Stimulated activated CD8-positive, alpha-beta memory T cell treated with anti-CD3 and anti-CD28 coated beads, Interleukin-4, amount 100 ng/mL, for 1 hour (primary cell): ENCODE measurements at places on chromosomes 11 and 22.

GRCh38 chr11:73149105-73149504 is 7.0 kb upstream of the FCHSD2 start:
- no peak for DNase-seq

- DNase-seq = no peak
Observed at GRCh38 chr11:123457187-123457770, 27.2 kb downstream of the GRAMD1B start.

DNA sequence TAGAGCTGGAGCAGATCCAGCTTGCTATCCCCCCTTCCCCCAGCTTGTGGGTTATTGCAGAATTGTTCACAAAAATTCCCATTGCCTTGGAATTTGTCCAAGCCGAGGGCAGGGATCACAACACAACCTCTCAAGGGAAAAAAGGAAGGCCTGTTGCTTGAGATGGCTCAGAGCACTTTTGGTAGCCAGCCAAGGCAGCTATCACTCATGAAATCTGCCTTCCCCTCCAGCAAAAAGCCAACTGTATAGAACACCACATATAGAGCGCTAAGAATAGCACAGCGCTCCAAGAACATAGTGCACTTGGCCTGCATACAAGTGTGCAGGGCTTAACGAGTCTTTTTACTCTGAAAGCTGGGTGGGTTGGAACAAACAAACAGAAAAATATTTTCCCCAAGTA is 46.2 kb downstream of the FAM83F start:
- DNase-seq = no peak

DNA sequence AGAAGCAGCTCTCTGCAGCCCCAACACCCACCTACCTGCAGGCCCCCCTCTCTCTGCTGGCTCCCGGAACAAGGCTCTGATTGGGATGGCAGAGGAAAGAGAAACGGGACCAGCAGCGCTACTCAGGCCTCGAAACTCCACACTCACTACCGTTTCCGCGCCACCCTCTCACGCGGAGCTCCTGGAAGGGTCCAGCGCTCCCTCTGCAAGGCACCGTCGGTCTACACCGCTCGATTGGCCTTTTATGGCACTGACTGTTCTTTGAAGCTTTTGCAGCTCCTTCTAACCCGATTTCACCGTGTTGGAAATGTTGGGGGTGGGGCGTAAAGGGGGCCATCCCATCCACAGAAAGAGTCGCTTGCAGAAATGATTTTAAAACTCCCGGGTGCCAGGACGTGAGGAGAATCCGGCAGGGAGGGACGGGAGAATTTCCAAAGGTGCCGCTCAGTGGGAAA is 323 bp upstream of the PANX1 start:
- DNase-seq = no peak

GRCh38 chr11:2803186-2804091 is 82.1 kb downstream of the CDKN1C start:
- DNase-seq = no peak

DNA sequence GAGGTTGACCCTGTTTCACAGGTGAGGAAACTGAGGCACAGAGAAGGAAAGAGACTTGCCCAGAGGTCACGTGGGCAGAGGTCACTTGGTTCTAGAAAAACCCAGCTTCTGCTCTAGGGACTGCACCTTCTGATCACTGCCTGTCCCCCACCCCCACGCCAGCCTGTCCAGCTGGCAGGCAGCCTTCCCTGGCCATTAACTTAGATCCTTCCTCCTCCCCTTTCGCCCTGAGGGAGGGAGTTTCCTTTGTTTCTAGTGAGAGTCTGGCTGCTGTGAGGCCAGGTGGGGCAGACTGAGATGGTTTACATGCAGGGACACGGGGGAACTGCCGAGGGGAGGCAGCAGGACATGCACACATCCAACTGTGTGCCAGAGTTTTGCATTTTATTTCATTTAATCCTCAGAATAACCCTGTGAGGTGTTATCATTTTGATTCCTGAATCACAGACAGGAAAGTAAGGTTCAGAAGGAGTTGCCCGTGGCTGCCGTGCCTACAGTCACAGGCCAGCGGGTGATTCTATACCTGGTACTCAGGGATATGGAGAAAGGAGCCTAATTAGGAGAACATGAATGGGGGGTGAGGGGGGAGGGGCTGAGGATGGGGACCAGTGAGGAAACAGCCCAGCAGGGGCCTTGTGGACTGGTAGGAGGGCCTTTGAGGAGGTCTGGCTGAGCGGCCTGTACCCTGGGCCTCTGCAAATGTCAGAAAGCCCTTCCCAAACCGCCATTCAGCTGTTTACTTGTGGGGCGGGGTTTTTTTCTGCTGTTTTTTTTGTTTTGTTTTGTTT is 3.4 kb downstream of the FAM83F start:
- DNase-seq = no peak

GRCh38 chr11:57901756-57902155 is 121.9 kb upstream of the OR9Q1 start:
- no peak for DNase-seq

GRCh38 chr11:59776210-59777066 is 21.3 kb downstream of the STX3 start:
- no peak for DNase-seq
